Placental epithelial cell (primary cell): ENCODE measurements at places on chromosomes 3 and 15. TPM values are rescaled to one million over a fixed set of nuclear protein-coding genes. Genes with fewer than 3 reads are reported as not detected.

PPP1R14D gene
- total RNA-seq, result not detected in 2 replicates

BDH1 gene
- 3.9 and 4.1 TPM in 2 replicates for total RNA-seq

TUSC7 gene
- not detected in 2 replicates for total RNA-seq

CHRD gene
- under 0.01 TPM in 1 of 2 replicates, not detected in the other for total RNA-seq

USP50 gene
- total RNA-seq, result not detected in 2 replicates

MFGE8 gene
- total RNA-seq, result 151 and 184 TPM in 2 replicates

CAPN3 gene
- total RNA-seq, result 2.0 and 5.1 TPM in 2 replicates

CLDN11 gene
- total RNA-seq, result 2.4 TPM in 2 replicates

FRMD4B gene
- total RNA-seq, result 0.65 and 2.0 TPM in 2 replicates
